Stimulated activated CD8-positive, alpha-beta memory T cell treated with anti-CD3 and anti-CD28 coated beads, Interleukin-7, amount 100 ng/mL, for 48 hours (primary cell): ENCODE measurements at places on chromosomes 7 and 10.

- no peak for DNase-seq
These were observed 483.8 kb upstream of the FOXK1 start for GRCh38 chr7:4198301-4198700.

- peak; percentile 28 for DNase-seq
These were observed 33.9 kb downstream of the CACUL1 start for GRCh38 chr10:118720685-118721538.

DNA sequence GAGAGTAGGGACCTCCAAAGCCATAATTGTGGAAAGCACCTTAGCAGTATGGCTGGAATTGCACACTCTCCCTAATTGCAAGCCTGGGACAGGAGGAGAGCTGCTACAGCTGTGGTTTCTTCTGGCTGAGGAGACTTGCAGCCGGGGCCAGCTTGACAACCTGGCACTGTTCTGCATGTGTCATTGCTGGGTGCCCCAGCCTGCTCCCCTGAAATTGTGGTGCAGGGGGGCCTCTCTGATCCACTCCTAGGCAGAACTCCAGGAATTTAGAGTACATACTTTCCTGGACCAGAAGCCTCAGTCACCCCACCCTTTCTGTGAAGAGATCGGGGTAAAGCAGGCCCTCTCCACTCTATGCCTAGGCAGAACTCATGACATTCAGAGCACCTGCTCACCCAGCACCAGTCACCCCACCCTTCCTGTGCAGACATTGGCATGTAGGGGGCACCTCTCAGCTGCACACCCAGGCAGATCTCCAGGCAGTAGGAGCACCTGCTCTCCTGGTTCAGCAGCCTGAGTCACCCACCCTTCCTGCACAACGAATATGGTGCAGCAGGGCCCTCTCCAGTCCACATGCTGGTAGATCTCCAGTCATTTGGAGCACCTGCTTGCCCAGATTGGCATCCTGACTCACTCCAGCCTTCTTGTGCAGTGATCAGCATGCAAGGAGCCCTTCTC, 34.4 kb upstream of the DYNC1I1 start:
- no peak for DNase-seq

DNA sequence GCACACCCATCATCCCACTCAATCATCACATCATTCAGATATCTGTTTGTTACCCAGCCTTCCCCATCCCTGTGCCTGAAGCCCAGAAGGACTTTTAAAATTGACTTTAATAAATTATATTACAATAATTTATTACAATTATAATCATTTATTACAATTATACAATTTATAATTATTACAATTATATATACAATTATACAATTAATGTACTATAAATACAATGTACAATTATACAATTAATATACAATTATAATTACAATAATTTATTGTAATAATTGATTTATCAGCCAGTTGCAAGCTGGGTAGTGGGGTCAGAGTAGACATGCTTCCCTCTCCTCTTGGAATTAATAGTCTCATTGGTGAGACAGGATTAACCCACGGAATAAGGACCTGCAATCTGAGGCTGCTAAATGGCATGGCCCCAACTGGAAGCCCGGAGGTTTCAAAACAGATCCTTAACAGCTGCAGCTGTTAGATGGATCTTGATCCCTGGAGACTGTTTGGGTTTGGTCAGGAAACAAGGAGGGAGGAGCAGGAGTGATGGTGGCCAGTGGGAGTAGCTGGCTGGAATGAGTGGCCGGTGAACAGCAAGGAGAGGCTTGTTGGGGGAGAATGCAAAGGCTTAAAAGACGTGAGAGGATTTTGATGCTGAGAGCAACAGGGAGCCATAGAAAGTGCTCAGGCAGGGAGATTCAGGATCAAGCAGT, 402.8 kb upstream of the PODXL start:
- DNase-seq, result no peak

DNA sequence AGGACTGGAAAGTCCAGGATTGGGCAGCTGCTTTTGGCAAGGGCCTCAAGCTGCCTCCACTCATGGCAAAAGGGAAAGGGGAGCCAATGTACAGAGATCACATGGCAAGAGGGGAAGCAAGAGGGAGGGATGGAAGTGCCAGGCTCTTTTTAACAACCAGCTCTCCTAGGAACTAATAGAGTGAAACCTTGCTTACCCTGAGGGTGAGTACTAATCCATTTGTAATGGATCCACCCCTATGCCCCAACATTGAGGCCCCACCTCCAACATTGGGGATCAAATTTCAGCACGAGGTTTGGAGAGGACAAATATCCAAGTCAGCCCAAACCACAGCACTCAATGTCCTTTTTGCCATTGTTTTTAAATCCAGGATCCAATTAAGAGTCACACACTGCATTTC, 12.5 kb downstream of the HABP2 start:
- DNase-seq, result no peak

DNA sequence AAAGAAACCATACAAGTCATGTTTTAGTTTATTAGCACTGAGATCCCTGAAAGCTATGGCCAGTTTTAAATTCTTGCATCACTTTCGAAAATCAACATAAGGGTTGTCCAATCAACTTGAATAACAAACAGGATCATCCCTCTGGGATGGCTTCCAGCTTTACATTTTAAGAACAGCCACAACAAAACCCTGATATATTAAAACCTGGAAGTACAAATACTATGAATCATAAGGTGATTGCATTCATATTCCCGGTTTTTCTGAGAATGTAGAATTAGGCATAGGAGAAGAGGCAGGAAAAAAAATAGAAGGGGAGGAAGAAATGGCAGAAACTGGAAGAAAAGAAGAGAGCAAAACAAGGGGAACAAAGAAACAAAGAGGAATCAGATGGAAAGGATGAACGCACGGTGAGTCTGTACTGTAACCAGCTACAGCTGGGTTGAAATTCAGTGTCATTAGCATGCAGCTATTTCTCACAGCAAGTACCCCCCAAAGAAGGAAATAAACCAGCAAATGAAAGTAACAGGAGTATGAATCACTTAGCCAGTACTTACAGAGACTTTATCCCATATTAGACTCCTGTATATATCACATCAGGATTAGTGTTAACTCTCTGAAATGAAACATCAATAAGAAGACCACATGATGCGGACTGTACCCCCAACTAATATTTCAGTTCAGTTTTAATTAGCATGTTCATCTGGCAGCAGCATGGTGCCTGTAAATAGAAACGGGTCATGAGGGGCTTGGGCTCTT, 301.3 kb downstream of the RNLS start:
- no peak for DNase-seq

DNA sequence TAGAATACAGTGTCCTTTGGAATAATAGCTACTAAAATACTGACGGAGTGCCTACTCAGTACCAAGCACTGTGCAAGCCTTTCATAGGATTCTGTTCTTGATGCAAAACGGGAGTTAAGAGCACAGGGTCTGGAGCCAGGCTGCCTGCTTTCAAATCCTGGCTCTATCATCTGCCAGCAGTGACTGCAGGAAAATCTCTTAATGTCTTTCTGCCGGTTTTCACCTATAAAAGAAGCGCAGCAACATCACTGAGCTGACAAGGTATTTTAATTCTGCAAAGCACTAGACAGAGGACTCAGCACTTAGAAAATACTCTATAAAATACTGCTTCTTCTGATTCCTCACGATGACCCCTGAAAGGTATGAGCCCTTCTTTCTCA, 659 bp downstream of the FIGNL1 start:
- no peak for DNase-seq

GRCh38 chr7:39971924-39972323, 21.9 kb downstream of the CDK13 start:
- DNase-seq, result no peak

DNA sequence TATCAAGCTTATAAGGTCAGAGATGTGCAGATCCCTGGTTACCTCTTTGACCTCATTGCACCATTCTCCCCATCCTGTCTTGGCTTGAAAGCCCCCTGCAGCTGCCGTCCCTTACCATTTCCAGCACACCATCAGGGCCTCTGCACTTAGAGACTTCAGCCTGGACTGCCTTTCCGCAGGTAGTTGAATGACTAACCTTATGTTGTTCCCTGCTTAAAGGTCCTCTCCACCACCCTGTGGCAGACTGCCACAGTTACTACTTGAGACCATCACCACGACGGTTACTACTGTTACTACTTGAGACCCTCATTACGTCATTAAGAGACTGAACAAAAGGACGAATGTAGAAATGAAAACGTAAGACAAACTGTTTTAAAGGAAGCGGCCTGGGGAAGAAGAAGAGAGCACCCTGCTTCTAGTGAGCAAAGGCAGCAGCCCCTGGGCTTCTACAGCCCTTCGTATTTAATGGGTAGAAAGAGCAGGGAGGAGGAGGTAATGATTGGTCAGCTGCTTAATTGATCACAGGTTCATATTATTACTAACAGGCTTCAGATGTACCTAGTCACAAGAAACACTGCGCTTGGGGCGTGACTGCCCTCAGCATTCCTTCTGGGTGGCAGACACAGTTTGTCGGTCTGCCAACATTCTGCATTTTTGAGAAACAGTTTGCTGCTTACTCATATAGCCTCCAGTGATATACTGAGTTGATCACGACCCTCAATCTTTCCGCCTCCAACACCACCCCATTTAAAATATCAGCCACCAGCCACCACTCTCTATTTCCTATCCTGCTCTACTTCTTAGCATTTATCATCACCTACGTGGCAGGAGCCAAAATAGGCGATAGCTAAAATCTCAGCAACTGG, 74.1 kb upstream of the PARD3 start:
- DNase-seq, result no peak

DNA sequence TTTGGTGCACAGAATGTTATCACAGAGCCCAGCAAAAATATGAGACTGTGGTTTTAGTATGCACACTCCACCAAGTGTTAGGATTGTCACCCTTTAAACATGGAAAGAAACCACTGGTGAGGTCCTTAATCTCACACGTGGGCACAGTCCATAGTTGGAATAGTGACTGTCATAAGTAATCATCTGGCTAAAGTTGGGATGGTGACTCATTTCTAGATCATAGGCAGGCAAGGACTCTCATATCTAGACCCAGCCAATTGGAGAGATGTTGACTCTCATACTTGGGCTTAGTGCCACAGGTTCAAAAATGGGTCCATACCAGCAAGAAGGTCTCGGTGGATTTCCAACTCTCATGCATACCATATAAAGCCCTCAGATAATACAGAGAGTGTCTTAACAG, 39.6 kb upstream of the ZNF680 start:
- no peak for DNase-seq

- DNase-seq, result no peak
These were observed 24.7 kb upstream of the ST8SIA6 start for GRCh38 chr10:17479015-17479615.

DNA sequence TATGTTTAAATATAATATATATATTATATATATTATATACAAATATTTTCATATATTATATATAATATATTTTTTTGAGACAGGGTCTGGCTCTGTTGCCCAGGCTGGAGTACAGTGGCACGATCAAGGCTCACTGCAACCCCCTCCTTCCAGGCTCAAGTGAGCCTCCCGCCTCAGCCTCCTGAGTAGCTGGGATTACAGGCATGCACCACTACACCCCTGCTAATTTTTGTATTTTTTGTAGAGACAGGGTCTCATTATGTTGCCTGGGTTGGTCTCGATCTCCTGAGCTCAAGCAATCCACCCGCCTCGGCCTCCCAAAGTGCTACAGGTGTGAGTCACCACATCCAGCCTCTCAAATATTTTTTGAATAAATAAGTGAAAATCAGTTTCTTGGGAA, 215.5 kb downstream of the GATA3 start:
- no peak for DNase-seq

- DNase-seq, result no peak
These were observed 147.2 kb downstream of the MYOF start for GRCh38 chr10:93334901-93335327.

GRCh38 chr10:75542906-75543305, 111.5 kb downstream of the LRMDA start:
- DNase-seq, result no peak

- no peak for DNase-seq
These were observed 4.1 kb downstream of the ARMC3 start for GRCh38 chr10:22931948-22932347.

DNA sequence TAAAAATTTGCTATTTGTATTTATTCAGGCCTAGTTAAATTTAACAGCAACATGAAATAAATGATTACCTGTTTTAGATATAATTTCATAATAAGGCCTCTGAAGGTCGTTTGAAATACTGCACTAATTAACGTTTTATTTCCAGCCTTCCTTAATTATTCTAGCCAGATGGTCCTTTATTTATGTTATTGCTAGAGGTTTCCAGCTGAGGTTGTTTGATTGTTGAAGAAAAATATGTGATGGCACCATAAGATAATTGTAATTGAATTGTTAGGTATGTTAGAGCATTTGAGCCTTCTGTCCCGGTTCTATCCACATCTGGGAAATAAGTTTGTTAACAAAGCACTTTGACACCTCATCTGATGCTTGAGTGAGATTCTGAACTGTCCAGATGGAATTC, 556.1 kb downstream of the ATRNL1 start:
- DNase-seq, result no peak

DNA sequence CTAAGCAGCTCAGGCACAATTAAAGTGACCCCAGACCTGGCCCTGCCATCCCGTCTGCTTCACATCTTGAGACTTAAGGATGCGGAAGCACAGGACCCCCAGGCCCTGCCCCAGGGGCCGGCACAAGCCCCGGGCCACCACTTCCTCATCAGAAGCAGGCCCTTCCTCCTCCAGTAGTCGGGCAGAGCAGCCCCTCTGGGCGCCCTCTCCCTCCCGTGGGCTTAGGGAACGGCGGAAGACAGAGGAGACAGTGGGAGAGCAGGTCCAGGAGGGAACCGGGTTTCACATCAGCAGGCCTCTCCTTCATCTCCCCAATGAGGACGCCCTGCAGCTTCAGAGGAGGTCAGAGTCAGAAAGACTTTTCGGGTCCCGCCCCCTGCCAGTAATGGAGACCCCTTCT, 135.7 kb upstream of the PPIF start:
- DNase-seq, result no peak

- DNase-seq, result no peak
These were observed 51.5 kb upstream of the DIP2C start for GRCh38 chr10:740936-741431.

DNA sequence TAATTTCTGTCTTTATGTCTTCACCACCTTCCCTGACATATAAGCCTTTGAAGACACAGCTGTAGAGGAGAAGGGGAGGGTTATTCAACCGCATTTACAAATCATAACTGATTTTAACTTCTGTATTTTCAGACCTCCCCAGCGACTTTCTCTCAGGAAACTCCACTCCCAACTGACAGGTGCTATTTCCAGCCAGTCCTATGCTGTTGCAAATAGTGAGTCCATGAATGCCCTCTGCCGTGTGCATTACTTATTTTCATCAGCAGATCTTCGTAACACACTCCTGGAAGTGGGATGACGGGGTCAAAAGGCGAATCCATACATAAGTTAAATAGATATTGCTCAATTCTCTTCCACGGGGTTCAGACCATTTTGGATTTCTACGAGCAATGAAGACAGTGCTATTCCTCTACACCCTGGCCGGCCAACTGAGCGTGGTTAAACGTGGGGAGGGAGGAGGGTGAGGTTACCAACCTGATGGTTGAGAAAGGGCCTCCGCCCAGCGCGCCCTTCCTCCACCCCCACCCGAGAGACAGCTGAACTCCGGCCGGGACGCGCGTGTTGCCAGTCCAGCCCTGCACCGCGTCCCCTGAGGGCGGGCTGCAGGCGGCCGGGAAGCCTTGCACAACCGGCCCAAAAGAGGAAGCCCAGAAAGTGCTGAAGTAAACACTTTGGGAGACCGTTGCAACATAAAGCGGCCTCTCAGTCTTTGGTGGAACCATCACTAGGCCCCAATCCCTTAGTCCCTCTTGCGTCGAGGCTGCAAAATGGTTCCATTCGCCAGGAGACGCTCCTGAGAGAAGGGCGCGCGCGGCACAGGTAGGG, at the start of gene APBB1IP:
APBB1IP (plus strand) TSS at position 705 of the 825 bp plus-strand sequence. CDS start 53,986 bp downstream, outside the sequence.
- DNase-seq, result peak; percentile 38
